PC-3 (cell line): ENCODE measurements at places on chromosomes 12 and 14. TPM values are rescaled to one million over a fixed set of nuclear protein-coding genes. Genes with fewer than 3 reads are reported as not detected.

- peak; percentile 78 for DNase-seq
Measured at GRCh38 chr14:81453166-81453766, 53.1 kb upstream of the STON2 start.

TSHR gene
- not detected in 2 replicates for total RNA-seq

DNA sequence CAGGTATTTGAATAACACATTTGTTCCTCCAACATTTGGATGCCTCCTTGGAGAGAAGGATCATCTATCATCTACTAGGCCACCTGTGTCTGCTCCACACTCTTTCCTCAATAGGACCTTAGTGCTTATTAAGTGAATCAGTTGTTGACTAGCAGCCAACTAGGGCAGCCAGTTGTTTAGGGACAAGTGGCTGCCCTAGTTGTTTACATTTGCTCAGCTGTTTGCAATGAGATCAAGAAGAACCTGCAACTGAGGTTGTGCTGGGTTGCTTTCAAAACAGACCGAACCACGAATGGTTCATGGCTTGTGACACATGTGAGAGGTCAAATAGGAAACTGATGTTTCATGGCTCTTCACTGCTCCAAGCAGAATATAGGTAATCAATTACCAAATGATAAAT is 53.8 kb downstream of the TMCC3 start:
- peak; percentile 98 for DNase-seq

DNA sequence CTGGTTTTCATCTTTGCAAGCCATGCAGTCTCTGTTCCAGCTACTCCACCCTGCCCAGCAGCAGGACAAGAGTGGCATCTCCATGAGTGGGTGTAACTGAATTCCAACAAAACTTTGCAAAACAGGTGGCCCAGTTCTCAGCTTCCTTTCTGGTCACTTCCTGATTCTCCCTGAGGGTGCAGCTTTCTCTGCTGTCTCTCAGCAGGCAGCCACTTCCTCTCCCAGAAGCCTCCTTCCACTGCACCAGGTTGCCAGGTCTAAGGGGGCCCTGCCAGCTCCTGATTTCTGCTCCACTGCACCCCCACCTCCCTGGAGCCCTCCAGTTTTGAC is 341.0 kb upstream of the FKBP4 start:
- DNase-seq: no peak

GRCh38 chr12:57836442-57837375 is 9.8 kb downstream of the CTDSP2 start:
- peak; percentile 25 for DNase-seq

GRCh38 chr12:108825201-108825950 is 32.0 kb downstream of the SSH1 start:
- no peak for DNase-seq

DNA sequence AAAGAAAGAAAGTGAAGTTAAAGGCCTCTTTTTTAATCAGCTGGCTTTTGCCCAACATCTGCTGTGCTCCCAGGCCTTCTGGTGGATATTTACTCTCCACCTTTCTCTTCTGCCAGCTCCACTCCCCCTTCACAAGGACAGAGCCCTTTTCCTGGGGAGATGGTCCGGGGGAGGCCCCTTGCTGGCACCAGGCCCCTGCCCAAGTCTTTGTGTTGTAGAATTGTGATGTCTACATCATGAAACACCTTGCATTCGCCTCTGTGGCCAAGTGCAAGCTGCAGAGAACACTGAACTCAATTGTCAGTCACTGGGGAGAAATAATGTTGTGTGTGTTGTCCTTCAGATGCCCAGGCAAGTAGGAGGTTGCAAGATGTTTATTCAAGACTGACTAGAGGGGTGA is 150.3 kb downstream of the DPF3 start:
- DNase-seq: no peak

TAS2R31 gene
- 0.55 and 0.75 TPM in 2 replicates for total RNA-seq

DNA sequence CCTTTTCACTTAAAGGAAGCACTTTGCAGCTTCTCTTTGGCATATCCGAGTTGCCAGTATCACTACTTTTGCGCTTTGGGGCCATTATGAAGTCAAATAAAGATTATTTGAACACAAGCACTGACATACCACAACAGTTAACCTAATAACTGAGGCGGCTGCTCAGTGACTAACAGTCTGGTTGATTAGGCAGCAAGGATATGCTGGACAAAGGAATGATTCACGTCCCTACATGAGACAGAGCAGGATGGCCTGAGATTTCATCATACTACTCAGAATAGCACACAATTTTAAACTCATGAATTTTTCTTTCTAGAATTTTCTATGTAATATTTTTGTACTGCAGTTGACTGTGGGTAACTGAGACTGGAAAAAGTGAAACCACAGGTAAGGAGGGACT is 56.9 kb upstream of the E2F7 start:
- DNase-seq: peak; percentile 90

ANO2 gene
- not detected in 2 replicates for total RNA-seq

- peak; percentile 84 for DNase-seq
Measured at GRCh38 chr14:100708425-100709288, 18.0 kb upstream of the DLK1 start.

GRCh38 chr12:14769466-14769968 is 33.8 kb downstream of the WBP11 start:
- no peak for DNase-seq

GRCh38 chr12:105214148-105214547 is 21.8 kb downstream of the APPL2 start:
- DNase-seq: peak; percentile 96

CLEC1B gene
- total RNA-seq: not detected in 2 replicates

DNA sequence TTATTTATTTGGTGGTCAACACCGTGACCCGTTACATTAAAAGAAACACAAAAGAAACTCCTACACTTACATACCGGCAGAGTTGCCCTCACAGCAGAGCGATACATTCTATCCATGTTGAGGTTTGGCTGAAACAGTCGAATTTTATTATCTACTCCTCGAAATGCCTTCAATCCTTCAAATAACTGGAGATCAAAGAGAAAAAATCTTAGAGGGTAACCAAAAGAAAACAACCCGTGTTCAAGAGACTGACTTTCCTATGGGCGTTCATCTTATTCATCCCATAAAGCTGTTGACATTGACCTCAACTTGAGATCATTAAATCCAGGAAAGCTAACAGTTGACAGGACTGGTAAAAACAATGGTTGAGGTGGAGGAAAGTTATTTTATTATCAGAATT is 67.7 kb downstream of the BCAT1 start:
- no peak for DNase-seq

DNA sequence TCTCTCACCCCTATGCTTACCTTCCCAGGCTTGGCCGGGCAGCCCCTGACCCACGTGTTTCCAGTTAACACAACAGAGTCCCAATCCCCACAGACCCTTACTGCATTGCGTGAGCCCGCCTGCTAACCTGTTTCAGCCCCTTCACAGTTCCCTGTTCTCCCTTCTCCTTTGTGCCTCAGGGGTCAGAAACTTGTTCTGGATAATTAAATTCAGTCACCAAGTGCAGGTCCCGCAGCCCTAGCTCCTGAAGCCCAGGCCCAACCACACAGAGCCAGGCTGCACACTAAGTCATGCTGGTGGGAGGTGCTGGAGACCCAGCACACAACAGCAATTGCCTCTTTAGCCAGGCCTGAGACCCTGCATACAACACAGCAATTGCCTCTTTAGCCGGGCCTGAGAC is 9.6 kb downstream of the ISM2 start:
- no peak for DNase-seq

DPF3 gene
- 16.6 and 30.5 TPM in 2 replicates for total RNA-seq

OTUB2 gene
- 7.7 and 9.0 TPM in 2 replicates for total RNA-seq

GUCY2C gene
- total RNA-seq: not detected in 2 replicates

GRCh38 chr12:94616203-94616729 is 34.1 kb downstream of the TMCC3 start:
- peak; percentile 76 for DNase-seq

DNA sequence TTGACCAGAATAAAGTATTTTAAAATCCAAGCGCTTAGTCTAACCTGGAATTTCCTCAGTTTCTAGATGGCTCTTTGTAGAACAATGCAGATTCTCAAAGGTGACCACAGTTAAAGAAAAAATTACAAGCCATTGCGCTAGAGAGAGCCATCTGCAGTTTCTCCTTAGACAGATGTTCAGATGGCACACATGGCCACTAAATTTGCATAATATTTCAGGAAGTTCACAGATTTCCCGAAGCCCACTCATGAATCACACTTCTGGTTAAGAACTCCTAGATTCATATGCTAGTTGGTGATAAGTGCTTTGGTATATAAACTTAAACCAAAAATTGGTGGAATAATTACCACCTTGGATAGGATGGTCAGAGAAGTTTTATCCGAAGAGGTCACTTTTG is 749 bp downstream of the AKAP3 start:
- no peak for DNase-seq

C12orf50 gene
- total RNA-seq: not detected in 2 replicates

DNA sequence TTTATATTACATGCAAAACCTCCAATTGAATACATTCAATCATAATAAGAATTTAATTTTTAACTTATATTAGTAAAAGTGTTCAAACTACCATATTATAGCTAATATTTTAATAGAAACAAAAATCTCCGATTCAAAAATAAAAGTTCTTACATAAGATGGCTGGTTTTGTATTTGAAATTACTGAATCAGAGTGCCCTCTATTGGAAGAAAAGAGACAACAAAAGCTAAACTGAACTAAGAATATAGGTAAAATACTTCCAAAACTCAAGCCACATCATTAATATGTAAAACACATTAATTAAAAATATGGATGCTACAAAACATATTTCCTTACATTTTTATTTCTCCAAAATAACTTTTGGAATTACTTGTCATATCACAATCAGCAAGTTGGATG is 120.3 kb downstream of the GARIN6 start:
- peak; percentile 53 for DNase-seq

PTCSC3 gene
- total RNA-seq: not detected in 2 replicates

ZNF385A gene
- 1.8 and 5.0 TPM in 2 replicates for total RNA-seq

DNA sequence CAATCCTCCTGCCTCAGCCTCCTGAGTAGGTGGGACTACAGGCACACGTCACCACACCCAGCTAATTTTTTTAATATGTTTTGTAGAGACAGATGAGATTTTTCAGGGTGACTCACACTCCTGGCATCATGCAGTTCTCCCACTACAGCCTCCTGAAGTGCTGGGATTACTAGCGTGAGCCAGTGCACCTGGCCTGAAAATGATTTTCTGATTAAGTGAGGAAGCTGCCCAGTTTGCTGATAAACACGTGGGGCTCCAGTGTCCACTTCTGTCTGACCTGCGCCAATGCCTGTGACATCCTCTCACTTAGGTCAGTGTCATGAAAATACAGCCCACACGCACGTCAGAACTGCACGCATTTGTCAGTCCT is 37.0 kb upstream of the SFSWAP start:
- DNase-seq: peak; percentile 78

DNA sequence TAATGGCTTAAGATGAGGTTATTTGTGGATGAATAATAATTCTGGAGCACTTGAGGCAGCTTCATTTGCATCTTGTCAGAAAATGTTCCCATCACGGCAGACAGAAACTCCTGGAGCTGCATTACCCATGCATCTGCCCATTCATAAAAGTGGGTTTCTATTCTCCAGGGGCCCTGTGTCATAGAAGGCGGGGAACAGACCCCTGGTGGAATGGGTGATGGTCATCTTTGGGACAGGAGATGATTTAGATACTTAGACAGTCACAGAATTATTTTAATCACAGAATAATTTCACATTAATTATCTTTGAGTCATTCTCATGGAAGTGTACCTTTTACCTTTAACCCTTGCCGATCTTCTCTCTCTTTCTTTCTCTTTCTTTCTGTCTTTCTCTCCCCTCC is 980.7 kb upstream of the TMEM132C start:
- DNase-seq: no peak

- DNase-seq: no peak
Measured at GRCh38 chr14:76880449-76880848, 54.2 kb downstream of the LRRC74A start.

DNA sequence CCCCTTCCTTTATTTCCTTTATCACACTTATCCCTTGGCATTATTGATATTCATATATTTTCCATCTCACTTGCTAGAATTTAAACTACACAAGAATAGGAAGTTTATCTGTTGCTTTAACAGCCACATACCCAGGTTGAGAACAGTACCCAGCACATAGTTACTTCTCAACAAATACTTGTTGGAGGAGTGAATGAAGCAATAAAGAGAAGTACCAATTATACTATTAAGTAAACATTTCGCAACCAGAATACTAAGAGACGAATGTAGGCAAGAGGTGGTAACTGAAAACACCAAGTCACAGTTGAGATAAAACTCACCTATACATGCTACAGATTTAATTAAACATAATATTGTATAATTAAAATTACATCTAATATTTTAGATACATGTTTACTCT is 110.9 kb downstream of the FSCB start:
- no peak for DNase-seq

- no peak for DNase-seq
Measured at GRCh38 chr12:28563936-28564335, 373.7 kb downstream of the CCDC91 start.

TOMM20L gene
- total RNA-seq: not detected in 2 replicates

- peak; percentile 85 for DNase-seq
Measured at GRCh38 chr12:48189331-48190125, 6.1 kb downstream of the CCDC184 start.

DNA sequence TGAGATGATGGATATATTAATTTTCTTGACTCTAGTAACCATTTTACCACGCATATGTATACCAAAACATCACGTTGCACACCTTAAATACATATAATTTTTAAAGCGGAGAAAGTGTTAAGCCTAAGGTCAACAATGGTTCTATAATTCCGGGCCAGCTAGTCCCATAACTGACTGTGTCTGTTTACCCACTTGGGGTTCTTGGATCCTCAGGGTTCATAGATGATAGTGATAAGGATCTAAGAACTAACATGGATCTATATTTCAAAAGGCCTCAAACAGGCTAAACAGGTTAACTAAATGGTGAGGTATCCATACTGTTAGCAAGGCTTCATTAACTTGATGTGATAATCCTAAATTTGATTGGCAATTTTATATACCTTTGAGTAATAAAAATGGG is 9.8 kb downstream of the SLC38A1 start:
- DNase-seq: peak; percentile 42

HOXC5 gene
- total RNA-seq: 0.26 and 0.29 TPM in 2 replicates

AHSA1 gene
- 215 and 217 TPM in 2 replicates for total RNA-seq

SERPINA10 gene
- not detected in 2 replicates for total RNA-seq

DNA sequence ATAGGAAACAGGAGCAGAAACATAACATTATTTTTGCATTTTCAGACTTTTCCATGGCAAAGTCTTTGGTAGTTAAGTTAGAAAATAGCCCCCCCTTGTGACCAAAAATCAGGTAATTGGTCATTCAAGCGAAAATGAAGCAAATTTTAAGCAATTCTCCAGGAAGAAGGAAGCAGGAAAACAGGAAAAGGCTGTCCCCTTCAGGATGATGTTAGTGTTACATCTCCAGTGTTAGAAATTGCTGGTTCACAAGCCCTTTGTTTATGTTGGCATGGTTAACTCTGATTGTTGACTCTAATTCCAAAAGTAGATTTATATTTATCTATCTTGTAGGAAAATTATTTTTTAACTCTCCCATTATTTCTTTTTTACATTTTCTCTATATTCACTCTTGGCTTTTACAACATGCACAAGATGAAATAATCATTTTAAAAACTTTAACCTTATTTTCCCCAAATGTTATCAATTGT is 18.8 kb upstream of the GAS2L3 start:
- DNase-seq: peak; percentile 92
